H54 (cell line): ENCODE measurements at places on chromosomes 3 and 15.

GRCh38 chr3:131406274-131406673 is 24.7 kb downstream of the NUDT16 start:
- no peak for DNase-seq

- no peak for DNase-seq
These were observed 57.2 kb downstream of the ITGB5 start for GRCh38 chr3:124829819-124830554.

- DNase-seq: no peak
These were observed 80.9 kb downstream of the STT3B start for GRCh38 chr3:31613654-31614053.

- no peak for DNase-seq
These were observed 453.8 kb downstream of the RAP2B start for GRCh38 chr3:153615863-153616262.

GRCh38 chr3:55473788-55474187 is 13.3 kb downstream of the WNT5A start:
- DNase-seq: no peak

GRCh38 chr3:139933766-139934165 is 1.2 kb upstream of the CLSTN2 start:
- no peak for DNase-seq

- DNase-seq: peak; percentile 44
These were observed 59.5 kb downstream of the SCN11A start for GRCh38 chr3:38992117-38992760.

GRCh38 chr15:51623386-51623938 is 891 bp upstream of the DMXL2 start:
- DNase-seq: no peak

GRCh38 chr3:57505901-57506300 is 38.2 kb downstream of the DNAH12 start:
- no peak for DNase-seq

DNA sequence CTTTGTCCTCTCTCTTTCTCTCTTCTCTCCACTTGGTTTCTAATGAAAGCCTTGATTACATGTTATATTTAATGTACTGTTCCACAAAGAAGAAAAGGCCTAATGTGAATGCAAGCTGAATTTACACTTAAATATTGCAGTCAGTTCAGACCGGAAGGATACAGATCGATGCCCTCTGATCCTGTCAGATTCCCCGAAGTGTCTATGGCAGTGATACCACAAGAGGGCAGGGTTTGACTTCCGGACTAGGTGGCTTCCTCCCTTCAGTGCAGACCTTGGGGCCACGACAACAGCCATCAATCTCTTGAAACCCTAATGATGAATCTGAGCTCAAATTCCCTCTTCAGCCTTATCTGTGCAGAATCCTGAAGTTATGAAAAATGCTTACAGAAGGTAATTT is 29.5 kb downstream of the AGTR1 start:
- no peak for DNase-seq

DNA sequence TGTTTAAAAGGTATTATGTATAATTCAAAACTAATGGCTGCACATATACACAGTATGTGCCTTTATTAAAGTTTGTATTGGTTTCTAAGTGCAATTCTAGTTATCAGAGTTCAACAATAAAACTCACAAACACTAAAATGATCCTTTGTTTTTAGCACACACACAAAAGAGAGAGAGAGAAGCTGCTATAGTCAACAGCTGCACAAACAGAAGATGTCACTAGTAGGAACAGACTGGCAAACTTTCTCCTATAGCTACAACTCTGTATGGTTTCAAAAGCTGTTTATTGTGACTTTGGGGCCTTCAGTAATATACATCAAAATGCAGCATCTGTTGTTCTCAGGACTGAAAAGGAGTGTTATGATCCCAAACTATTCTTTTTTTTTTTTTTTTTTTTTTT is 6.1 kb downstream of the SECISBP2L start:
- DNase-seq: no peak

- DNase-seq: no peak
These were observed 69.4 kb upstream of the LIPC start for GRCh38 chr15:58362262-58362922.

DNA sequence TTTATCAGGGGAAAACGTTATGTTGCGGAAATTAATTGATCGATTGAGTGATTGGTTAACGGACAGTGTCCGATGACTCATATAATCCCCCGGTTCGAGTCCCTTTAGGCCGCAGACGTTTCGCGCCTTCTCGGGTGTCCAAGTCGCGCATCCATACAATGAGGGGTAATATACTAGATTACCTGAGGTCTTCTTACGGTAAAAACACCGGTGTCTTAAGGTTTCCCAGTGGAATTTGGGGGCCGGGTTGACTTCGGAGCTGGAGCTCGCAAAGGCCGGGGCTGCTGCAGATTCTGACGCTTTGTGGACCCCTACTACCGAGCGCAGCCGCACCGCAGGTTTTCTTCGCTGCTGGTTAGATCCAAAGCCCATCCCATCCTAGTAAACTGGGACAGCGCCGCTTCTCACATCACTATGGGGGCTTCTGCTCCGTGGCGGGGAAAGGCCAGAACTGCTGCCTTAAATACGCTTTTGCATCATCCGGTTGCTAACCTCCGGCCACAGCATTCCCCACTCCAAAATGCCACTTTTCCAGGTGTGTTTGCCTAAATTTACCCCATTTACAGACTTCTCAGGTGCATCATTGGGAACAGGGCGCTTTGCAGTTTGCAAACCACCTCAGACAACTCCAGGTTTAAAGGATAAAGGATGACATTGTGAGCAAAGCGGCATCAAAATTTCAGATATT is 858 bp upstream of the SACM1L start:
- no peak for DNase-seq

GRCh38 chr3:14363991-14364390 is 38.4 kb upstream of the SLC6A6 start:
- DNase-seq: no peak

GRCh38 chr3:37624276-37624675 is 237.4 kb upstream of the CTDSPL start:
- no peak for DNase-seq

DNA sequence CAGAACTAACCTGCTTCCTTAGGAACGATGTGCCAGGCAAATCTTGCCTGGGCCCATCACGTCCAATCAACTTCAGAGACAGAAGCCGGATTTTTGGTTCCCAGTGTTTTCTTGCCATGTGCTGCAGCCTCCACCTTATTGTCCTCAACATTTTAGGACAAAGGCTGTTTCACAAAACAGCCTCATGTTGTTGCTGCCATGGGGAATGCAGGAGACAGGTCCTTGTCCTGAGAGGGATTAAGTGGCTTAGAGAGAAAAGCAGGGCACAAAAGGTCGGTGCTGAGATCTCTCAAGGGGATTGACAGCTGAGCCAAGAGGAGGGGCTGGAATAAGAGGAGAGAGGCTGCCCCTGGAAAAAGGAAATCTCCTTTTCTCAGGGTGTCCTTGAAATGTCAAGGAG is 11.3 kb upstream of the NMNAT3 start:
- no peak for DNase-seq

DNA sequence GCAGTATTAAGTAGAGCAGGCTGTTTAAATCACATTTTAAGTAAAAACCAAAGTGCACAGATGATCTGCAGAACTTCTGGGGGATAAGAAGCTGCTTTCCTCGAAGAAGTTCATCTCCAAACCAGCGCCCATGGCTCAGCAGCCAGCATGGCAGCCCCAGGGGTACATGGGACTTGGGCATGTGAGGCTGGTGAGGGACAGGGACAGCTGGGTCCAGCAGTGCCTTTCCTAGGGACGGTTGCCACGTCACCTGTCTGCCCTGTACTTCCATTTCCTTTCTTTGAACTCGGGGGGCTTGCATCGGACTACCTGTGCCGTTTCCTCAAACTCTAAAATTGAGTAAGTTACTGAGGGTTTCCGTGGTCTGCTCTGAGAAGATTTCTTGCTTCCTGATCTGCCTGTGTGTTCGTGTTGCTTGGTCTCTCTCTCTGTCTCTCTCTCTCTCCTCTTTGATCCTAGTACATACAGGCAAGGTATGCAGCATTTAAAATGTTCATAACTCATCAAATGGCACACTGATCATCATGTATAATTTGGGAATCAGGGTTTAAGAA is 67.6 kb downstream of the IGF1R start:
- DNase-seq: no peak

GRCh38 chr3:159919873-159920272 is 68.8 kb upstream of the IL12A start:
- no peak for DNase-seq

DNA sequence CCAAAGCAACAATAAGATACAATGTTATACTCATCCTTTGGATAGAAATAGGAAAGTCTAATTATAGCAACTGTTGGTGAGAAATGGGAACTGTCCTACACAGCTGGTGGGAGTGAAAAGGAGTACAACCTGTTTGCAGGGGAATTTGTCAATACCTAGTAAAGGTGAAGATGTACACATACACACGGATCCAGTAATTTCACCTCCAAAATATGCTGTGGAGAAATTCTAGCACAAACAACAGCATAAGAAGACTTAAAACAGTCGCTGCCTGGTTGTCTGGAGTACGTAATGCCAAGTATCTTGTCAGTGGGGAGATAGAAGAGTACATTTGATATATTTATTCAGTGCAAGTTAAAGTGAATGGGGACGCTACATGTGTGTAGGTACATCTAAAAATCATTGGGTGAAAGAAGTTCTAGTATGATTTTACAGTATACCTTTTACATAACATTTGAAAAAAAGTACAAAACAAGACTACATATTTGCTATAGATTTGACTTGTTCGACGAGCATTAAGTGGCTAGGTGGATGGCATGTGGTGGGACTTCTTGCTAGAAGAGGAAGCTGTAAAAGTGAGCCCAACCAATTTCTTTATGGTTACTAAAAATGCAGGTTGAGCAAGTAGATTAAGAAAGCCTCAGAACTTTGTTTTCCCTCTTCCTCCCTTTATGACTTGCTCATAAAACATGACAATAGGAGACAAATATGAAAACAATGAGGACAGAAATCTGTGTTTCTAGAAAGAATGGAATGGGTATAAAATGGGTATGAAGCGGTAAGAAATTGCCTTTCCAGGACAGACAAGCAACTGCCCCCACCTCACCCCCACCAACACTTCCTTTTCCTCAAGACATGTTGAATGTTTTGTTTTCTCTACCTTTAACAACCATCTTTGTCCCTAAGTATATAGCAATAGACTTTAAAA is 50.2 kb upstream of the CCR4 start:
- no peak for DNase-seq

GRCh38 chr3:3847994-3848922 is 49.0 kb downstream of the LRRN1 start:
- no peak for DNase-seq

DNA sequence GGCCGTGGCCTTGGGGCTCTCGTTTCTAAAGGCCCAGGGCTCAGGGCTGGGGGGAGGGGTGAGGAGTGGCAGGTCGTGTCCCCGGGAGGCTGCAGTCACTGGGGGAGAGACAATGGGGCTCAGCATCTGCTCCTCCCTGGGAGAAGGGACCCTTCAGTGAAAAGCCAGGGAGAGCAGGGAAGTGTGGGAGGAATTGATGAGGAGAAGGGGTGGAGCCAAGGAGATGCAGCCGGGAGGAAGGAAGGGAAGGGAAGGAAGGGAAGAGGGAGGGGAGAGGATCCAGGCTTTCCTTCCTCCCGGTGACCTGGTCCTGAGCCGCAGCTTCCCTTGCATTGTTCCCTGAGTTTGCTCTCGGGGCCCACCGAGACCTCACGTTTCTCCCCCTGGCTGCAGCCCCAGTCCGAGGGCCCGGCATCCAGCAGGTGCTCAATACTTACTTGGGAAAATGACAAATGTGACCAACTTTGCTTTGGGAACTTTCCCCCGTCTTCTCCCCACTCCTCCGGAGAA is 1.4 kb upstream of the ZNF710 start:
- peak; percentile 26 for DNase-seq

DNA sequence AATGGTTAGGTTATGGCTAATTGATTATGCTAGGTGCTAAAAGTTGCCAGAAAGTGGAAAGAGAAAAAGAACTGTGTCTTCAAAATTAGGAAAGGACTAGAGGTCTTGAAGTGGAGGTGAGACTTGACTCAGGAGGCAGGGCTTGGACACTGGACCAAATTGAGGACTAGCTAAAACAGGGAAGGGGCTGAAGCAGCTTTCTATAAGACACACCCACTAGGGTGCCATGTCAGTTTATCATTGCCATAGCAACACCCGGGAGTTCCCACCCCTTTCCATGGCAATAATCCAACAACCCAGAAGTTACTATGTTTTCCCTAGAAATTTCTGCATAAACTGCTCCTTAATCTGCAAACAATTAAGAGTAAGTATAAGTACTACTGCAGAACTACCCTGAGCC is 42.9 kb upstream of the MITF start:
- DNase-seq: no peak

DNA sequence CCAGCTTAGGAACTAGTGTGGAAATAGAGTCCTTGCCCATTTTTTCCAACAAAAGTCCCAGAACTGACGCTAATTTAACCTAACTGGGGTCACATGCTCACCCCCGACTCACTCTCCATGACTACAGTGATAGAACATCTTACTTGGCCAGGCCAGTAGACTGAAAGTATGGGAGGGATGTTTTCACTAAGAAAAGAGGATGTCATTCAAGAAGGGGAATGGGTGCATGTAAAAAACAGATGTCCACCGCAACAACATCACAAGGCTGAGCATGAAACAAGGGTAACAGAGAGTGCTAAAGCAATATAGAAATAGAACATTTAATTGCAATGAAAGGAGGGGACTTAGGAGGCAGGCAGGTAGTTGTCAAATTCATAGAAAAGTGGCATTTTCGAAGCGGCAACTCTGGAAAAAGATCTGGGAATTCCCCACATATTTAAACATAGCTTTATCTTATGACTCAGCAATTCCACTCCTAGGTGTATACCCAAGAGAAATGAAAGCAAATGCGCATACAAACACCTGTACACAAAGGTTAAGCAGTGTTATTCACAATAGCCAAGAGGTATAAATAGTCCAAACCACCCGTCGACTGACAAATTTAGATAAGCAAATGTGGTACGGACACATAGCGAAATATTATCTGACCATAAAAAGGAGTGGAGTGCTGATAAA is 41.1 kb upstream of the UBE2E2 start:
- DNase-seq: no peak

DNA sequence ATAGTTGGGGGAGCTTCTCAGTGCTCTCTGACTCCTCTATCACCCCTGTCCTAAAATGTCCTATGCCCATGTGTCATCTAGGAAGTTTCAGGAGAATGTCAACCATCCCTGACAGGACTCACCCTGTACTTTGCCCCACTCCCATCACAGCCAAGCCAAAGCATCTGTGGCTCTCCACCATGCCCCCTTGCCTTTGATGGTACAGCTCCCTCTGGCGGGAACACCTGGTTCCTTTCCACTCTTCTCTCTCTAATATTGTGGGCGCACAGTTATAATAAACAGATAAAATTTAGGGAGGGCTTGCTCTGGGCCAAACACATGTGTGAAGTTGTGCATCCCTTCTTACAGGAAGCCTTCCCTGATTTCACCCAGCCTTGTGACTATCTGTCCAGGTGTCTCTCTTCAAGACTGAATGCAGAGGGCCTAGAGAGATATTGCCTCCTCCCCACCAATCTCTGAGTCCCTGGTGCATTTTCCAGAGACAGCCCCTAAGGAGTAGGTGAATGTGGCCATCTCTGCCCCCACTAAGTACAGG is 62.8 kb downstream of the ISG20 start:
- DNase-seq: no peak

DNA sequence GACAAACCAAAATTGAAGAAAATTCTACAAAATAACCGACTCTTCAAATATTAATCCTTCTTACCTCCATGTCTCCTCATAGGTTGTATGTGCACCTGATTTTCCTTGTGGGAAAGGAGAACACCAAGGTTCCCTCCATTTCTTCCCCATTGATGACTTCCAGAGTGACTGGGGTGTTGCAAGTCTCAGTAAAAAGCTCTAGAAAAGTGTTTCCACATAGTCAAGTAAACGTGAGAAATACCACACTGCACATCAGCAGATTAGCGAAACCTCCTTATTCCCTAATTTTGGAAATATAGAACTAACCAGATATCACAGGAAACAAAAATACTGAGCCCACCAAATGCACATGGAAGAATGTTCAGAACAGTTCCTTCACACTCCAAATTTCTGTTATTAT is 4.9 kb upstream of the RPN1 start:
- DNase-seq: no peak
